ENCODE measurements at places on chromosomes 2 and 18.

GRCh38 chr2:165144315-165144714 is 59.5 kb downstream of the SCN3A start:
- no peak for DNase-seq

GRCh38 chr2:200814276-200814815 is 2.6 kb downstream of the BZW1 start:
- no peak for DNase-seq

DNA sequence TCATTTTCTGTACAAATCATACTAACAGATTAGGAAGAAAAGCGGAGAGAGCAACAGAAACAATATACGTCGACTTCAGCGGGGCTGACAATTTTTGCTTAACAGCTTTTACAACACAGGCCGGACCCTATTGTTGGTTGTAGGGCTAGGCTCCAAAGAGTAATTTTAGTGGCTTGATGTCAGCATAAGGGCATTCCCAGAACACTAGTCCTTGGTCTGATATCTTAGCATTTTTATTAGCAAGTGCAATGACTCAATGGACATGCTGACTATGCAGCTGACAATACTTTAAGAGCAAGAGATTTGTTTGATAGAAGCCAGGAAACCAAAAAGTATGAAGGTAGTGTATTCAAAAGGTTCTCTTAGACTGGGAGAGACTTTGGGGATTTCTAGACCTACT is 209.9 kb downstream of the LNPK start:
- DNase-seq = no peak

DNA sequence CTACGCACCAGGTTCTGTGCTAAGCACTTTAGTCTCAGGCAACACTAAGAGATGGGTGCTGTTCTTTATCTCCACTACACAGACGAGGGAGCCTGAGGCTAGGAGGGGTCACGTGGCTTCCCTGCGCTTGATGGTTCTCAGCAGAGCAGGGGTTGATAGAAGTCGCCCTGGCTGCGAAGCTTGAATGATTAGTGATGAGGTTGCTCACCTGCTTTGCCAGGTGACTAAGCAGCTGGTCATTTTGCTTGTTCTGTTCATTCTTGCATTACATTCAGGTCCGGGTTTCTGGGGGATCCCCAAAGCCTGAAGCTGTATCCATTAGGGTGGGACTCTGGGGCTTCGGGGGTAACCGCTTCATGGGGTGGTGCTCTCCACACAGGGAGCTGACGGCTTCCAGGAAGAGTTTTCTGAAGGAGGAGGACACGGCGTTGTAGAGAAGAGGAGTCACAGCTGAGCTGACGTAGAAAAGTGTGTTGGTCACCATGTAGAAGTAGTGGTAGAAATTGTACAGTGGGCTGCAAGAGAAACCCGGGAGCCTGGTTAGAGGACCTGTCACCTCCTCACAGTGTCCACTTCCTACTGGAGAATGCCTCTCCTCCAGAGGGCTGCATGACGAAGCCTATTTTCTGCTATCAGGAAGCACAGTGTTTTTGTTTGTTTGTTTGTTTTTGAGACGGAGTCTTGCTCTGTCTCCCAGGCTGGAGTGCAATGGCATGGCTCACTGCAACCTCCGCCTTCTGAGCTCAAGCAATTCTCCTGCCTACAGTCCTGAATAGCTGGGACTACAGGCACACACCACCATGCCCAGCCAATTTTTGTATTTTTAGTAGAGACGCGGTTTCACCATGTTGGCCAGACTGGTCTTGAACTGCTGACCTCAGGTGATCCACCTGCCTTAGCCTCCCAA is 11.5 kb downstream of the NTSR2 start:
- no peak for DNase-seq

DNA sequence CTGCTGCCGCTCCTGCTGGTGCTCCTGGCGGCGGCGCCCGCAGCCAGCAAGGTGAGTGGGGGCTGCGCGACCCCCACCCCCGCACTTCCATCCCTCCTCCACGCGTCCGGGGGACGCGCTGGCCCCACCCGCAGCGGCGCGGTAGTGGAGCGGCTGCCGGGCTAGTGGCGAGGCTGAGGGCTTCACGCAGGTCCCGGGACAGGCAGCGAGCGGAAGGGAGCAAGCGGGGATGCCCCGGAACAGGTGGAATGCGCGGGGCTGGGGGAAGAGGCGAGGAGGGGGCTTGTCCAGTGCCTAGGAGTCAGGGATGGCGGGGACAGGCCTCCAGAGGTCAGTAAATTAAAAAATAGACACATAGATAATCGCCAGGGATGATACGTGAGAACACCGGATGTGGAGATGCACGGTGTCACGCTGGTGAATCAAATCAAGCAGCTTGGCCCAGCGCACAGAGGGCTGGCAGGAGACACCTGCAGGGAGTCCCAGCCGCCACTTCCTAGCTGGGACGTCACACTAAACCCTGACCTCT is 403 bp downstream of the COL4A3 start:
- DNase-seq = no peak

DNA sequence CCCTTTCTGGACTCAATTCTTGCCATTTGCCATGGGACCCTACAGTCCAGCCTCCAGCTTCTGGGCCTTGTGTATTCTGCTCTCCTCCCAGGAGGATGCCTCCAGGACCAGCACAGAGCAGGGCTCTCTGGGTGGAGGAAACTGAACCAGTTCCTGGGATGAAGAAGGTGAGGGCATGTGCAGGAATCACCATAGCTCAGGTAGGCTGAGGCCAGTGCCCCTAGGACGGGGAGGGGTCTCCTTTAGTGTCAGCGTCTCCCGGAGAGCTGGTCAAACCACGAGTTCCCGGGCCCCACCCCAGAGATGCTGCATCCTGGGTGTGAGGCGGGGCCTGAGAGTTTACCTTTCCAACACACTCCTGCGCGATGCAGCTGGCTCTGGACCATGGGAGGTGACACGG is 5.8 kb upstream of the PRELID3A start:
- DNase-seq = no peak

GRCh38 chr2:10759151-10759714 is 37.8 kb downstream of the ATP6V1C2 start:
- DNase-seq = no peak
